ENCODE measurements at places on chromosomes 7 and 10. TPM values are rescaled to one million over a fixed set of nuclear protein-coding genes. Genes with fewer than 3 reads are reported as not detected.

The OR2A12 gene
- not detected for total RNA-seq

The ZNF783 gene
- 5.1 TPM for total RNA-seq

The GPR141 gene
- not detected for total RNA-seq

The ZNF853 gene
- total RNA-seq, result 0.10 TPM

The HKDC1 gene
- 0.65 TPM for total RNA-seq

The PIP gene
- not detected for total RNA-seq

The UPK3B gene
- total RNA-seq, result 1.2 TPM

The RADIL gene
- total RNA-seq, result 0.40 TPM

The FBH1 gene
- 41.7 TPM for total RNA-seq

The MAT1A gene
- 928 TPM for total RNA-seq

The MYL10 gene
- not detected for total RNA-seq

The CHN2 gene
- total RNA-seq, result 56.5 TPM

The FLNC gene
- total RNA-seq, result 0.55 TPM

The CLCN1 gene
- not detected for total RNA-seq

The TAF3 gene
- total RNA-seq, result 3.1 TPM

The MACC1 gene
- total RNA-seq, result 0.38 TPM
